ENCODE measurements at places on chromosomes 5 and 9. TPM values are rescaled to one million over a fixed set of nuclear protein-coding genes. Genes with fewer than 3 reads are reported as not detected.

DNA sequence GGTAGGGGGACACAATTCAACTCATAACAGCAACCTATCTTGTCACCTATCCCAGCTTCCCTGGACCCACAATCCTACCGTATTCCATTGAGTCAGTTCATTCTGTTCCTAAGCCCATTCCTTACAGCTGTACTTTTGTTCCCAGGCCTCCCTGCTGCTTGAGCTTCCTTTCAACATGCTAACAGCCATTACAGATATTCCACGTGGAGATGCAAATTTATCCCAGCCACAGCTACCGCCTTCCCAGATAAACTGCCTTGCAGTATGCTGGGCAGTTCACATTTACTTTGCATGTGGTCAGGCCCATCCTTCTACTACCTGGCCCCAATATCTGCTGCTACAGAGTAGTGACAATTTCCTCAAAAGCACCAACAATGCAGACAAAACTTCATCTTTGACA is 23.0 kb downstream of the RIGI start:
- DNase-seq: no peak

DNA sequence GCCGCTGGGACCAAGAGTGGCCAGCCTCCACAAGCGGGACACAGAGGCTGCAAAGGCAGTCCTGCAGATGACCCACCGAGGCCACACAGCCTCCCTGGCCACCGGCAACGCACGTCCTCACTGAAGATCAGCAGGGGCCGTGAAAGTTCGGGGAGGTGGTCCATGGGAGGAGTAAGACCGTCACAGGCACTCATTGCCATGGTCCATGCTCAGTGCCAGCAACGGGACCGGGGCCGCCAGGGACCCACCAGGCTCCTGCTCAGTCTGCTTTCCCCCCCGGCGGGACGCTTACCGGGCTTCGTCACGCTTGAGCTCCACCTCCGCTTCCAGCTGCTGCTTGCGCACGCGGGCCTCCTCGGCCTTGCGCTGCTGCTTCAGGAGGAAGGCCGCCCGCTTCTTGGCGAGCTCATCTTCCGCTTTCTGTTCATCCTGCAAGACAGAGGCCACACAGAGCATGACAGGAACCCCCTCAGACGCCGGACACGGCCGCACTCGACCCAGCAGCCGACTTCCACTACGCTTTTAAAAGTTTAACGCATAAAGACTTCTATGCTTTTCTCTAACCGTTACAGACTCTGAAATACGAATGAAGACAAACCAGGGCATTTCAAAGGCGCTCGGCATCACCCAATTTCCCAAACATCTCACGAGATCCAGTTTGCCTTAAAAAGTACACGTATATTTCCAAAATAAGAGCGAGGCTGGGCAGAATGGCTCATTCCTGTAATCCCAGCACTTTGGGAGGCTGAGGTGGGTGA is 88.4 kb downstream of the CAMSAP1 start:
- no peak for DNase-seq

DNA sequence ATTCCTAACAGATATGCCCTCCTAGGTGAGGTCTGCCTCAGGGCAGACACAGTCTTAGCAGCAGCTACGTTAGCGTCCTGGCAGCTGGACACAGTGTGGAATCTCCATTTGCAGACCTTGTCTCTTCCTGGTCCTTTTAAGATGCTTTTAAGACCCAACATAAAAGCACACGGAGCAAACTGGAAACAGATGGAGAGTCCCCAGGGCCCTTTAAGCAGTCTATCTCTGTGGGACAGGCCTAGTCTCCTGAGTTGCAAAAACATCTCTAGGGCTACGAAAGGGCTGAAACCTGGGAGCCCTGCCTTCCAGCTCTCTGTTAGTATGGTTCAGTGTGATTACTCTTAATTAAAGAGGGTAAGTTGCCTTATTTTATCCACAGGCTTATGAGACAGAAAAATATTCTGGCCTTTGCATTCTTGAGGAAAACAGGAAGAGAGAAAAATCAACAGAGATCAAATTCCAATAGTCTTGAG is 66.0 kb upstream of the GNA14 start:
- DNase-seq: no peak

- DNase-seq: no peak
These were observed 758.3 kb downstream of the DNAH5 start for GRCh38 chr5:13186177-13186576.

DNA sequence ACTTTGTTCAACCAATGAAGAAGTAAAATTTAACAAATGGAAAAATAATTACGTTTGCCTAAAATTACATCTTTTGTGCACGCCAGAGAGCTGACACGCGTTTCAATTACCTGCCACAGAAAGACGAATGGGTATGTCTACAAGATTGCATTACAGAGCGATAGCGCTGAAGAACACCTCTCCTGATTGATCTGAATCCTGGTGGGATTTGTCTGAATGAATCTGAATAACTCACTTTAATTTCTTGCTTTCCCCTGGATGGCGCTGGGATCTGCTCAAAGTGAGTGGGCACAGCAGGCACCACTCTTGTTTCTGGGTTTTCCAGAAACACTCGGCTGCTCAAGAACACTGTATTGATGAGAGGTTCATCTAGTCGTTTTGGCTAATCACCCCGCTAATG is 148.8 kb upstream of the TBC1D2 start:
- no peak for DNase-seq

- DNase-seq: no peak
These were observed 245.1 kb upstream of the C9orf72 start for GRCh38 chr9:27818348-27818747.

GRCh38 chr5:80915716-80916115 is 44.4 kb upstream of the RASGRF2 start:
- DNase-seq: no peak

- no peak for DNase-seq
These were observed 376.7 kb downstream of the GABRG2 start for GRCh38 chr5:162444129-162444762.

- no peak for DNase-seq
These were observed 212.9 kb downstream of the MAPKAP1 start for GRCh38 chr9:125493881-125494652.

GRCh38 chr5:133489632-133490031 is 122.7 kb downstream of the FSTL4 start:
- DNase-seq: no peak

- DNase-seq: no peak
These were observed 28.7 kb downstream of the DYNC2I2 start for GRCh38 chr9:128627906-128628305.

GRCh38 chr5:132237141-132237540 is 9.5 kb upstream of the P4HA2 start:
- no peak for DNase-seq

DNA sequence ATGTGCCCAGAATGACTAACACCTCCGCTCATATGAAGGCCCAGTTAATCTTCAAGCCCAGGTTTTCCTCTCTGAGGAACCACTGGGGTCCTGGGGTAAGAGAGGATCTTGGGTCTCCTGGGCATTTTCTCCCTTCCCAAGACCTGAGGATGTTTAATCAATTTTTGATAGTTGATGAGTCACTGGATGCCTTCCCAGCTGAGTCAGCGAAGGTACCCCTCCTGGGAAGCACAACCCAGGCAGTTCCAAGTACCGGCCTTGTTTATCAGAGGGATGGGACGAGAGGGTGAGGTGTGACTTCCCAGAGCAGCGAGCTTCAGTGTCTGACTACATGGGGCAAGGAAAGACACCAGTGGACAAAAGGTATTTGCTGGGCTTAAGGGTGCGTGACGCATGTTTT is 119.6 kb upstream of the IL12B start:
- DNase-seq: no peak

DNA sequence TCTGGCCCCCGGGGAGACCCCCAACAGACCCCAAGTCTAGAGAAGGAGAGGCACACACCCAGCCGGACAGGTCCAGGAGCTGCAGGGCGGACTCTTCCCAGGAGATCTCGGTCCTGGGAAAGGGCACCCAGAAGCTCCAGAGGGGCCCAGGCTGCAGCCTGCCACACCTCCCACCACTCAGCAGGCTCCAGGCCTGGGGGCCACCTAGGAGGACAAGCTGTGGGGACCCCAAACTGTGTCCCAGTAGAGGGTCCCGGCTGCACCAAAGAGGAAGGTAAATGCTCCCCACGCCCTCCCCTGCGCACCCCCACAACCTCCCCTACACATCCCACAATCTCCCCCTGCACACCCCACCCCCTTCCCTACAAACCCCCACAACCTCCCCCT is 48.5 kb downstream of the PLEKHG4B start:
- DNase-seq: no peak

- DNase-seq: no peak
These were observed 30.6 kb downstream of the GPR107 start for GRCh38 chr9:130084337-130084736.

The SLC6A18 gene
- not detected for total RNA-seq

The LRRC19 gene
- 0.55 TPM for total RNA-seq

The REXO4 gene
- total RNA-seq: 12.3 TPM

The N4BP3 gene
- 0.13 TPM for total RNA-seq

The ARL14EPL gene
- not detected for total RNA-seq

The CTXN3 gene
- not detected for total RNA-seq

The AIF1L gene
- 0.83 TPM for total RNA-seq

The OR13C9 gene
- total RNA-seq: 0.23 TPM

The GARIN3 gene
- not detected for total RNA-seq

The CATSPER3 gene
- 0.86 TPM for total RNA-seq

The SLC1A1 gene
- 23.1 TPM for total RNA-seq
